NCI-H510A treated with DMSO at 0.1 percent for 48 hours (cell line): ENCODE measurements at places on chromosomes 1 and 21.

GRCh38 chr1:20265250-20265649 lies 25.4 kb upstream of the VWA5B1 start:
- no peak for DNase-seq

GRCh38 chr1:156848461-156849150 lies 10.3 kb downstream of the INSRR start:
- no peak for DNase-seq

DNA sequence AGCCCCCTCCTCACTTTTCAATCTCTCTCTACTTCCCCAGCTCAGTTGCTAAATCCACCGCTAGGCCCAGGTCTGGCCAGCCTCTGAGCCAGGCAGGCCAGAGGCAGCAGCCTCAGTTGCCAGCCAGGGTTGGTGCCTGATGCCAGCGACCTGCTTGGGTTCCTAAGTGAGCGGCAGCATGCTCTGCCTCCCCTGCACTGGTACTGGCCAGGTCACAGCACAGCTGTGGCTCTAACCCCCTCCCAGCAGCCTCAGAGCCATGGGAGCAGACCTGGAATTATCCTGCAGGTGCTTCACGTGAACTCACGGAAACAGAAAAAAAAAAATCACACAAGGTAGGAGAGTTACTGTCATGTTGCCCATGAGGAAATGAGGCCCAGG lies 82.5 kb upstream of the ATF3 start:
- no peak for DNase-seq

GRCh38 chr1:61081144-61081685 lies 1.1 kb upstream of the NFIA start:
- DNase-seq = no peak

- DNase-seq = no peak
Observed at GRCh38 chr1:91559838-91560565, 59.4 kb downstream of the CDC7 start.

GRCh38 chr1:31665234-31665878 lies 20.7 kb upstream of the PEF1 start:
- no peak for DNase-seq

- no peak for DNase-seq
Observed at GRCh38 chr1:246875041-246876026, 56.4 kb downstream of the AHCTF1 start.

- no peak for DNase-seq
Observed at GRCh38 chr1:81775510-81775909, 25.2 kb upstream of the ADGRL2 start.

GRCh38 chr1:23178950-23179349 lies 10.3 kb upstream of the LUZP1 start:
- DNase-seq = no peak

- no peak for DNase-seq
Observed at GRCh38 chr1:209549443-209550205, 33.9 kb upstream of the CAMK1G start.

- no peak for DNase-seq
Observed at GRCh38 chr1:30452170-30452569, 271.2 kb downstream of the MATN1 start.

- DNase-seq = no peak
Observed at GRCh38 chr1:24051206-24051945, 60.6 kb downstream of the MYOM3 start.

GRCh38 chr1:203839081-203839480 lies 22.3 kb upstream of the SNRPE start:
- no peak for DNase-seq

DNA sequence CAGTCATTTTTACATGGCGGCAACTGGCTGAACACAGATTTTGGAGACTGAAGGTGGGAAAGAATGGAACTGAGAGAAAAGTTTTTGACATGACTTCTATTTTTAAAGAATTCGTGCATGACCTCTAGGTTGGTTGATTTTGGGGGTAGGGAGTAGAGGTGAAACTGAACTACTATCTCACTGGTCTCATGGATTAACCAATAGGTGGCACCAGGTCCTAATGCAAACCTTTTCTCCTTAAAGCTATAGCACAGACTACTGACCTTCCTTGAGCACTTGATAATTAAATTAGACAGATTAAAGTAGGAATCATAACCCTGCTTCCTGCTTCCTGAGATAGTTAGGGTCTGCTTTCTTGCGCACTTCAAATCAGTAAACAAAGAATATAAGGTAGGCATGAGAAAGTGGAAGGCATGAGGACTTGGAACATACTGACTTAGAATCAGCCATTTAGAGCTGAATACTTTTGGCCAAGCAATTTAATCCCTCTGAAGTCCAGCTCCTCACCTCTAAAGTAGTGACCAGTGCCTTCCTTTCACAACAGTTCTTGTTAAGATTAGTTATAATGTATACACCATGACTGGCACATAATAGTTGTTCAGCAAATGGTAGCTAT lies 206.0 kb downstream of the CENPF start:
- DNase-seq = no peak

GRCh38 chr1:162721471-162721870 lies 69.0 kb upstream of the HSD17B7 start:
- DNase-seq = no peak

- DNase-seq = no peak
Observed at GRCh38 chr1:3930301-3931006, 30.4 kb upstream of the C1orf174 start.

GRCh38 chr1:205811660-205812059 lies 1.3 kb downstream of the SLC41A1 start:
- no peak for DNase-seq

DNA sequence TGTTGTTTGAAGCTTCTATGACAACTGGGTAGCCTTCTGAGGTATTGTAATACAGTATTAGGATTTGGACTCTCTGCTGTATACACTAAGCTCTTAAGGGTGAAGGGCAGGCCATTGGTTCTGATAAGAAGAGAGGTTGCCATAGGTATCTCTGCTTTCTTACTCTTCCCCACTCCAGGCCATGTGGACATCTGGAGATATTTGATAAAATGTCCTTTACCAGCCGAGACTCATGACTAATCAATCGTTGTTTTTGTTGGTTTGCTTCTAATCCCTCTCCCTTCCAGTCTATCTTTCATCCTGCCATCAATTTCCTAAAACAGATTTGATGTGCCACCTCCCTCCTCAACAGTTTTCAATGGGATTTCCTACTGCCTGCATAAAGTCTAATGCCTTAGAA lies 64.6 kb upstream of the WDR26 start:
- no peak for DNase-seq

DNA sequence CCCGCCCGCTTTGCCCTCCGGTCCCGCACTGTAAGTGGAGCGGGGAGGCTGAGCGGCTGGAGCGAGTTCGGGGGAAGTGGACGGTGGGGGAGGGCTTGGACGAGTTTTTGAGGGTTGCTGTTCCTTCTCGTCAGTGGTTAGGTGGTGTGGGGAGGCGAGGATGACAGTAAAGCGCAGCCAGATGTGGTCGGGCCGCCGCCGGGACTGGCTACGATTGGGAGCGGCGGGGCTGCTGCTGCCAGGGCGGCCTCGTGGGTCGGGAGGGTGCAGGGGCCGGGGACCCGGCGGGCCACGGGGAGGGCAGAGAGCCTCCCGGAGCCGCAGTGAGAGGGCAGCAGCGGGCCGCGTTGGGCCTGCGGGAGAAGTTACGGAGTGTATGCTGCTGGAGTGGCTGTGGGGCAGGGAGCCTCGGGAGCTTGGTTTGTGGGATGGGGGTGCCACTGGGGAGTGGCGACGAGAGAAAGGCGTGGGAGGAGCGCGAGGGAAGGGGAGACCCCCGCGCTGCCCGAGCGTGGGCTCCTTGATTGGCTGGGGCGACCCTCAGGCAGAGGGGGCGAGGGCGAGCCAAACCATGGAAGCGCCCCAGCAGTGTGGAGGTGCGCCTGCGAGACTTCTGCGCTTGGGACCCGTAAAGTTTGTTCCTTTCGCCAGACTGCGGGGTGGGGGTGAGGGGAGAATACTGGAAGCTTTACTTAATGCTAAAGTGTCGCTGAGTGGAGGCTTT lies 2.1 kb downstream of the ADGRL2 start:
- peak; percentile 40 for DNase-seq
